ENCODE measurements at places on chromosomes 7 and 10.

DNA sequence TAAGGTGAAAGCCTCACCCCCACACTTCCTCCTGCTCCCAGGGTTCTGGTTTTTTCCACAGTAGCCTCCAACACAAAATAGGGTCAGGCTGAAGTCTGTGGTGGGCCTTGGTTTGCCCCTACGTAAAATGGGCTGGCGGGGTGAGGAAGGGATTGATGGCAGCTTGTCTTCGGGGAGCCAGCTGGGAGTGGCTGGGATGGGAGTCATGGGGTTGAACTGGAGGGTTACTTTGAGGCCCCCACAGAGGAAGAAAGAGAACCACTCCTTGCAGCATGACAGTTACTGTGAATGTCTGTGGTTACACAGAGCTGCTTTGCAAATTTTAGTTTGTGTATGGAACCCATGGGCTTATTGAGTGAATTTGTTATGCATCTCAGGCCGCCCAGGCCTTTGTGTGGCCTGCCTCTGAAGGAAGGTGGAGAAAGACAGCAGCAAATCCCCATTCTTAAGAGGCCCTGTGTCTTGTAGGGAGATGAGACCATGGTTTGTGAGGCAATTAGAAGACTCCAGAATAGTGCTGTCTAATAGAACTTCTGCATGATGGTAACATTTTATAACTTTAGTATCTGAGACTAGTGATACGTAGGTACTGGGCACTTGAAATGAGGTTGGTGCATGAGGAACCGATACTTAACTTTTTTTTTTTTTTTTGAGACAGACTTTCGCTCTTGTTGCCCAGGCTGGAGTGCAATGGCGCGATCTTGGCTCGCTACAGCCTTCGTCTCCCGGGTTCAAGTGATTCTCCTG is 8.1 kb downstream of the TRIM8 start:
- no peak for DNase-seq
- peak overlapping the region; percentile 99 for H3K27ac ChIP-seq
- peaks cover 75% of the 10 kb centered on the region for H3K4me1 ChIP-seq
- H3K36me3 ChIP-seq = no peaks in the 10 kb centered on the region
- no peaks in the 10 kb centered on the region for H3K27me3 ChIP-seq

GRCh38 chr10:120098232-120098930 is 205.9 kb downstream of the SEC23IP start:
- H3K27ac ChIP-seq = no peak overlapping the region
- H3K27me3 ChIP-seq = no peaks in the 10 kb centered on the region
- H3K4me3 ChIP-seq = no peak overlapping the region
- H3K36me3 ChIP-seq = no peaks in the 10 kb centered on the region
- no peak for DNase-seq

DNA sequence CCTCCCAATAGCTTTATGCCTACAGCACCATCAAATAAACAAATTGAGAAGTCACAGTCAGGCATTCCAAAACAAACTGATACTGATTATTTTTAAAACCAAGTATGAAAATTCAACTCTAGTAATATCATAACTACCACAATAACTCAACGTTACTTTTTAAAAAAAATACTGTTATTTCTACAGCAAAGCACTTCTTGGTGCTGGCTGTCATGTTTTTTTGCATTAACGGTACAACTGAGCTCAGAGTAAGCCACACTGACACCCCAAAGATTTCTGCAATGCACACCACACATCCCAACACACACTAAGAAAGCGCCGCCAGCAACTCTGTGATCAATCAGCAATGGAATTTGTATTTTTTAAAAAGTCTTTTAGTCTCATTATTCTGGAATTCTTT is 113.6 kb downstream of the RNF32 start:
- H3K27ac ChIP-seq = no peak overlapping the region
- no peak overlapping the region for H3K4me3 ChIP-seq

DNA sequence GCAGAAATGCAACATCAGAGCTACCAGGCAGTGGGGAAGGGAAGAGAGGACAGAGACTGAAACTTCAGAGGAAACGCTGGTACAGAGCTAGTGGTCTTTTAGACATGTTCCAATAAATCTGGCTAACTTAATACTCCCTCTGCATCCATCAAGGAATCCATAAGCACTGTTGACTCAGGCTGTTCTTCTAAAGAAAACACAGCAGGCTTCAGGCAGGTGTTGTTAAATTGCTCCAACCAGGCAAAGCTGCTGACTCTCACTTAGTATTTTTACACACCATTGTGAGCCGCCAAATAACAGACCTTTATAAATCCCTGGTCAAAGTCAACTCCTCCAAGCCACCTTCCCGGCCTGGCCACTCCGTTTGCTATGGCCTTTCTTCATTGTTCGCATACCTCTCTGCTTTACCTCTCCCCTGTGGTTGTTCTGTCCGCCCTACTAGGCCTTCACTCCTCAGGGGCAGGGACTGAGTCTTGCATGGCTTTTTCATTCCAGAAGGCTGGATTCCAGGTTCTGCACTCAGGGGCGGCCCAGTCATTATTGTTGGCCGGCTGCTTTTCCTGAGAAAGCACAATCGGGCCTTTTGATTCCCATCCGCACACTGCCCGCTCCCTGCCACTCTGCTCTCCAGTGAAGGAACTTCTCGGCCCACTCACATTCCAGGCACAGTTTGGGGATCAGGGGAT is 18.4 kb downstream of the CREB3L2 start:
- no peaks in the 10 kb centered on the region for H3K36me3 ChIP-seq
- no peak for DNase-seq
- H3K27ac ChIP-seq = no peak overlapping the region
- no peak overlapping the region for H3K4me3 ChIP-seq

DNA sequence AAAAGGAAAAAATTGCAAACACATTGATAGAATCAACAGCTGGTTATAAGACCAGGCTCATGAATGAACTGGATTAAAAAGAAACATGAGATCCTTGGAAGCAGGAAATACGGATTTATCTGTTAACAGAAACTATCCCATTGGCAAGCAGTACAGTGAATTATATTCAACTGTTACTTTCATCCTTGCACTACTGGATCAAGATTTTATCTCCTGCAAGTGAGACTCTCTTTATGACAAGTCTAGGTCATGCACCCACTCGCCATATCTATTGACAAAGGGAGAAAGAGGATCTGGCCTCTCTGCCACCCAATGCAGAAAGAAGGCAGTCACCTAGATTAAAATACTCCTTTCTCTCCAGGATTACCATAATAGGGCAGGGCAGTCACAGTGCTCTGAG is 41.4 kb downstream of the CSTF2T start:
- no peak for DNase-seq
- H3K27ac ChIP-seq = no peak overlapping the region
- no peak overlapping the region for H3K4me3 ChIP-seq
- H3K27me3 ChIP-seq = no peaks in the 10 kb centered on the region

GRCh38 chr7:56046721-56047445 is 4.4 kb downstream of the PSPH start:
- peak overlapping the region; percentile 27 for H3K27ac ChIP-seq
- DNase-seq = no peak
- H3K4me1 ChIP-seq = peaks cover 28% of the 10 kb centered on the region
- H3K27me3 ChIP-seq = no peaks in the 10 kb centered on the region
- H3K4me3 ChIP-seq = no peak overlapping the region
- H3K36me3 ChIP-seq = no peaks in the 10 kb centered on the region

Data from vagina (tissue), 2 donors.